Activated CD4-positive, alpha-beta T cell treated with anti-CD3 and anti-CD28 coated beads for 24 hours (primary cell): ENCODE measurements at places on chromosomes 6 and 20.

DNA sequence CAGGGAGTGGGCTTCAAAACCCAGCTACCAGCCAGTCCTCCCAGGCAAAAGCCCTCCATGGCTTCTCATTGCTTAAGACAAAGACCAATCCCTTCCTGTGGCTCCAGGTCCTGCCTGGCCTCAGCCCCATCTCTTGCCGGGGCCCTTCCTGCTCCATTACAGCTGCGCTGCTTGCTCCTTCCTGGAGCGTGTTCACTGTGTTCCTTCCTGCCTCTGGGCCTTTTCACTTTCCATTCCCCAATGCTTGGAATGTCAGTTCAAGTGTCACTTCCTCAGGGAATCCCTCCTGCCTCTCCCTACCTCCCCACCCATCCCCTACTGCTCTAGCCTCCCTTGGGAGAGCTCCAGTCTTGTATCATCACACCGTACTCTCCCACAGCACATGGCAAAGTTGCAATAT lies 11.1 kb upstream of the ITPR3 start:
- DNase-seq: no peak

- no peak for DNase-seq
Observed at GRCh38 chr20:4763723-4764510, 42.2 kb downstream of the PRND start.

GRCh38 chr6:157488058-157488457 lies 107.1 kb downstream of the ZDHHC14 start:
- DNase-seq: no peak

- no peak for DNase-seq
Observed at GRCh38 chr20:10219993-10220750, 1.5 kb downstream of the SNAP25 start.

- DNase-seq: no peak
Observed at GRCh38 chr6:24692003-24692402, 25.1 kb downstream of the ACOT13 start.

DNA sequence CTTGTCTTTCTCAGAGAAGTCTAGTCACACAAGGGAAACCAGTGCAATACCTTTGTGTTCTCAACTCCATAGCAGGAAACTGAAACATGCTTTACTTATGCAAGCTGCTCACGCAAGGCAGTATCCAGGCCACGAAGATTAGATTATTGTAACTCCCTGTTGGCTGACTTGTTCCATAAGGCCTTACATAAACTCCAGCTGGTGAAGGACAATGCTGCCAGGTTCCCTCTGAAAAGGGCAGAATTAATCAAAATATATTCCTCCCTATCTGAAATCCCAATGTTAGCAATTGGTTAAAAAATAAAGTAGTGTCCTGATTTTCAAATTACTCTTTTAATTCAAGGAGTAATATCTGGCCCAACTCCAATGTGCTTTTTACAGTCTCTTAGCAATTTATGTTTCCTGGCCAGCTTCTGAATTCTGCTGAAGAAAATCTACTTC lies 966.6 kb downstream of the HACE1 start:
- DNase-seq: no peak

- DNase-seq: no peak
Observed at GRCh38 chr6:82617648-82618047, 254.0 kb downstream of the TPBG start.

DNA sequence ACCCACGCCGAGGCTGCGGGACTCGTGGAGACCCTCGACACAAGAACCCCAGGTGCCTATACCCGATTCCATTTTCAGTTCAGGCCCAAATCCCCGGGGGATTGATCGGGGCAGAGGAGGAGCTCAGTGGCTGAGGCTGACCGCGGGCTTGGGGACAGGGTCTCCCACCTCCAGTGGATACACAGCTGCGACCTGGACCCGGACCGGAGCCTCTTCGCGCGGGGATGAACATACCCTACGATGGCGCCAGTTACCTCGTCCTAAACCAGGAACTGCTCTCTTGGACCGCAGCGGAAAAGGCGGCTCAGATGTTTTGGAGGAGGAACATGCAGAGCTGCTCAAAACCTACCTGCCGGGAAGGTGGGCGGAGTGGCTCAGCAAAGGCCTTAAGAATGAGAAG lies 27.4 kb upstream of the HLA-G start:
- no peak for DNase-seq

- DNase-seq: no peak
Observed at GRCh38 chr20:1536893-1537730, 20.4 kb downstream of the SIRPD start.

GRCh38 chr20:3390759-3391425 lies 16.6 kb downstream of the DNAAF9 start:
- DNase-seq: no peak

DNA sequence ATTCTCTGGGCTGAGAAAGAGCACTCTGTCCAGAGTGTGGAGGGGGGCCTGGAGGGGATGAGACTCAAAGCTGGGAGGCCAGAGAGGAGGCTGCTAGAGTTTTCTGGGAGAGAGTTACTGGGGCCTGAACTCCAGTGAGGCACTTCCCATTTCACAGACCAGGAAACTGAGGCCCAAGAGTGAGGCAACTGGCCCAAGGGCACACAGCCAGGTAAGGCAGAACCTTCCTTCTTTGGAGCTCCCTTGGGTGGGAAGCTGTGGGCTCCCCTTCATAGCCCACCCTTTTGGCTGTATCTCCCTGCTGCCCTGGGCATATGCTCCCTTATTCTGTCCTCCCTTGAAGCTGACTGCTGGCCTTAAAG lies 34.4 kb downstream of the ANGPT4 start:
- DNase-seq: no peak

DNA sequence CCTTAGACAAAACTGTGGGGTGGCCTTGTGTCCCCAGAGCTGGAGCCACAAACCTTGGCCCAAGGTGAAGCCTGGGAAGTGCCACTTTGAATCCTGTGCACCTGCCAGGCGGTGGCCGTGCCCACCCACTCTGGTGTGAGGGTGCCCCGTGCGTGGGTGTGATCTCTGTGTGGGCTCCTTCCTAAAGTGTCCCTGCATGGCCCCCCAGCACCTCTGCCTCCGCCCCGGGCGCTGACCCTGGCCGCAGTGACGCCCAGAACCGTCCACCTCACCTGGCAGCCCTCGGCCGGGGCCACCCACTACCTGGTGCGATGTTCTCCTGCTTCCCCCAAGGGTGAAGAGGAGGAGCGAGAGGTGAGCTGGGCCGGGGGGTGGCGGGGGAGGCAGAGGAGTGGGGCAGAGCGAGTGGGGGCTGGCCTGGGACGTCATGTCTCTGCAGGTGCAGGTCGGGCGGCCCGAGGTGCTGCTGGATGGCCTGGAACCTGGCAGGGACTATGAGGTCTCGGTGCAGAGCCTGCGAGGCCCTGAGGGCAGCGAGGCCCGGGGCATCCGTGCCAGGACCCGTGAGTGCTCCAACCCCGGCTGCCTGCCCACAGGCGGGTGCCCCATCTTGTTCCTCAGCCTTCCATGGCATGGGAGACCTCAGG lies 18.3 kb downstream of the COL20A1 start:
- no peak for DNase-seq

DNA sequence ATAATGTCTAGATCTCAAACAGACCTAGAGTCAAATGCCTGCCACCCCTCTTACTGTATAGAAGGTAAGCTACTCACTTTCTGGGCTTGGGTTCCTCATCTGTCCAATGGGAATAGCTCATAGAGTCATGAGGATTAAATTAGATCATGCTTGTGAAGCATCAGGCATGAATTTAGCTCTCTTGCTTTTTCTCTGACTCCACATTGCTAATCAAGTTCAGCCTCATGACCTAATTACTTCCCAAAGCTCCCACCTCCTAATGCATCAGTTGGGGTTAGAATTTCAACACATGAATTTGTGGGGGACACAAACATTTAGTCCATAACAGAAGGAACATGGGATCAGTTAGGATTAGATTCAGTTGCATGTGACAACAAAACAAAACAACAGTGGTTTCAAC lies 4.6 kb upstream of the DDX27 start:
- DNase-seq: no peak

DNA sequence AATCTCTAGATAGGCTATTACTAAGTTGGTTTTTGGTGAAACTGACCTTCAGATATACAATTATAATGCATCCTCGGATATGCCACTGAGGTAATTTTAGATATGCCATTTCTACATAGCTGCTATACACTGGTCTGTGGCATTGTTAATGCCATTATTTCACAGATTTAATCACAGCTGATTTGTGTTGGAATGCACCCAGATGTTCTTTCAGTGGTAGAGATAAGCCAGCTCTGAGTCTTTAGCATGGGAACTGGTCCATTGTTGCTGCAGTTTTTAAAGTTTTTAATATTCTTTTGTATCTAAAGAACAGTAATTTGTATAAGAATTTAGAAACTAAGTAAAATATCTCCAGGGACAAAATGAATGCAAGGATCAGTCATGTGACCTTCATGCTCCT lies 6.8 kb downstream of the TMX4 start:
- DNase-seq: no peak

- DNase-seq: peak; percentile 26
Observed at GRCh38 chr6:137661601-137662000, 167.4 kb upstream of the OLIG3 start.

- DNase-seq: no peak
Observed at GRCh38 chr6:139370283-139370998, 4.0 kb downstream of the CITED2 start.

- DNase-seq: no peak
Observed at GRCh38 chr20:32516583-32517517, 68.3 kb downstream of the NOL4L start.

DNA sequence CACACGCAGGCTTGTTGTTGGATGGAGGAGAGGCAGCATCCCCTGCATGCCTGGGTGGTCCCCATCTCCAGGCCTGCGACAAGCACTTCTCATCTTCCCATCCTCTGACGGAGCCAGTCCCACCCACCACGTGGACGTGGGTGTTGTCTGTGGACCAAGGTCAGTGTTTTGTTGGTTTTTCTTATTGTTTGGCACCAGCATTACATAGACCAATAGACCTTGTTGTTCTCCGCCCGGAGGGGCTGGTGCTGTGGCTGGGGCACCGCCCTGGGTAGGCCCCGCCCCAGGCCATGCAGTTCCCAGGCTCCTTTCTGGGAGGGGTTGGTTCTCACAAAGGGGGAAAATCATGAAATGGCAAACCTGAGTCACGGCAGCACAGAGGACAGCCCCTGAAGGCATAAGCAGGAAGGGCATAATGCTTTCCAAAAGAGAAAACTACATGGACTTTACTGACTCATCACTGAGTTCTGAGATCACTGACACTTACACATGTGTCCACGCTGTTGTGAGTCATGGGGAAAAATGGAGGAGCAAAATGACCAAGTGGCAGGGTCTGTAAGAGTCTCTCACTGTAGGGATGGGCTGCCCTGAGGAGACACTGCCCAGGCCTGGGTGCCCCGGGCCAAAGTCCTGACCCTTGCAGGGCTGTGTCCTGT lies 90.8 kb downstream of the THBS2 start:
- no peak for DNase-seq

DNA sequence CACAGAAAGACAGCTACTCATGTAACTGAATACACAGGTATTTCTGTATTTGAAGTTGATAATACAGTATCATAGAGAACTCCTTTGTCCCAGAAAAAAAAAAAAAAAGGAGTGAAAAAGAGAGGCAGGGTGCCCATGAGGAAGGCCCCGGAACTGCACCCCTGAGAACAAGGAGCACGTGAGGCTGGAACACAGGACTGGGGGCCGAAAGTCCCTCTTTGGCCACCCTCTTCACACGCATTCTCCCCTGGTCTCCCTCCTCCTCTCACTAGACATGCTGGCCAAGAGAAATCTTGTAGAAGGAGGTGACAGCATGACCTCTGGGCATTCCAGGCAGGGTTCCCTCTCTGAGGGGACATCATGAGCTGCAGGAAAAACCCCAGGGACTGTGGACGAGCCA lies 62.7 kb upstream of the TRAF3IP2 start:
- no peak for DNase-seq

GRCh38 chr6:22471132-22471690 lies 98.2 kb upstream of the HDGFL1 start:
- DNase-seq: no peak

GRCh38 chr6:37050045-37050853 lies 44.8 kb downstream of the FGD2 start:
- peak; percentile 48 for DNase-seq

DNA sequence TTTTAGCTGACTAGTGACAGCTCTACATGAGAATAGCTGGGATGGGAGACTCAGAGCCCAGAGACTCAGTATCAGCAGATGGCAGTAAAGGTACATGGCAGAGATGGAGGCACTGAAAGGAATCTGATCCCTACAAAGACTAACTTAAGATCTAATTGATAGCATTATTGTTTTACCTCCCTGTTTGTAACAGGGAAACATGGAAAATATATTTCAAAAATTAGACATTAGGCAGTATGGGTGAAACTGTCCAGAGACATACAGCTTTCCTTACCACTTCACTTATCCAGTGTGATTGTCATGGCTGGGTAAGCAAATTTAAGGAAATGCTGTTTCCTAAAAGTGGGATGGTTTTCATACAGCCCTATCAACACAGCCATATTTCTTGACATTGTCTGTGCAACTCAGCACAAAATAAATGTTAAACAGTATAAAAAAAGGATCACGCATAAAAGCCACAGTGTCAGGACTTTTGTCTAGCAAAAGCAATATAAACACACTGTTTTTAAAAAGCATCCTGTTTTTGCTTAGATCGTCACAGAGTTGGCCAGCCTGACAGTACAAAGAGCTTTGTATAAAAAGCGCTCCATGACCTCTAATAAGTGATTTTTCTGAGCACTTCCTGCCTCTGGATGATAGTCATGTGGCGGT lies 376.9 kb downstream of the PHF3 start:
- DNase-seq: no peak

- DNase-seq: no peak
Observed at GRCh38 chr6:108167449-108168089, 1.7 kb downstream of the NR2E1 start.

DNA sequence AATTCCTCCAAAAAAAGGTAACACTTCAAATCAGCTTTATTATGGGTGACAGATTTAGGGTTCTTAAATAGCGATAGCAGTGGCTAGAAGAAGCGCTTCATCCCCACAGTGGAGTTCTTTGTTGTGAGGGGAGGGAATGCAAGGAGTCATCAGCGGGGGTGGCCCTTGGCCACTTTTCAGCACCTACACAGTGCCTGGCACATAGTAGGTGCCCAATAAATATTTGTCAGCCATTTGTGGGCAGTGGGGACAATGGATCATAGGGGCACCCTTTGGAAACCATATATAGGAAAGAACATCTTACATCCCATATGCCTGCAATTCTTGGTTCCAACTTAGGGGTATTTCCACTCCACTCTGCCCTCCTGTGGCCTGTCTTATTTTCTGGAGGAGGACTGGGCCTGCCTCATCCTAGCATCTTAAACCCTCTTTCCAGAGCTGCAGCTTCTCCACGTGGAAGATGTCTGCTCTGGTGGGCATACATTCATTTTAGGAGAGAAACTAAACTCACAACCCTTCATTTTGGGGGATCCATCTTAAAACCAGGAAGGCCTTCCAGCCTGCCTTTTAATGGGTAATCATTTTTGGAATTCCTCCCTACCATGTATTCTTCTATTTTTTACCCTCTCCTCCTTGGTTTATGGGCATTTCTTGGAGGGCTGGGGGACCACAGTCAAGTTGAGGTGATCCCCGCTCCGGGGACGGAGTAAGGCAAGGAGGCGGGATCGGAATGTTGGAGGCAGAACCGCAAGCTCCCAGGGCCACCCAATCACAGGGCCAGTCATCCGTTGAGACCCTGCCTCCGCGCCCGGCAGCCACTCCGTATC lies 2.6 kb upstream of the GPSM3 start:
- DNase-seq: no peak
